AG09309 (cell line): ENCODE measurements at places on chromosomes 1 and 21.
A peak's percentile ranks its signal among the peaks of the same experiment; 100 is the strongest.

GRCh38 chr1:35571263-35571662, 1.9 kb upstream of the TFAP2E start:
- no peak for DNase-seq

DNA sequence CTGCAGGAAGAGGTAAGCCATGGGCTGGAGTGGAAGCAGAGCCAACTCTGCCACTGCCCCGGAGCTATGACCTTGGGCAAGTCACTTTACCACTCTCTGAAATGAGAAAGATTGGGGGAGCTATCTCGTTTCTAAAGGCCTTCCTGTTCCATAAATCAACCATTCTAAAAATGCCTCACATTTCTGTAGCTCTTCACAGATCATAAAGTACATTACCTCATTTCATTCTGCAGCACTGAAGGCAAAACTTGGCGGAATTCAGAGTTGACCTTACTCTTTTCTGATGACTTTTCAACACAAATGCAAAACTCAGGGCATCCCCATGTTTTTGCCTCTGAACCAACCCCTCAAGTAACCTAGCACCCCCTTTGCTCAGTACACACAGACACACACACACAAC, 404.0 kb upstream of the NFIA start:
- DNase-seq: no peak

- DNase-seq: no peak
Observed at GRCh38 chr1:6008084-6008415, 15.8 kb upstream of the NPHP4 start.

DNA sequence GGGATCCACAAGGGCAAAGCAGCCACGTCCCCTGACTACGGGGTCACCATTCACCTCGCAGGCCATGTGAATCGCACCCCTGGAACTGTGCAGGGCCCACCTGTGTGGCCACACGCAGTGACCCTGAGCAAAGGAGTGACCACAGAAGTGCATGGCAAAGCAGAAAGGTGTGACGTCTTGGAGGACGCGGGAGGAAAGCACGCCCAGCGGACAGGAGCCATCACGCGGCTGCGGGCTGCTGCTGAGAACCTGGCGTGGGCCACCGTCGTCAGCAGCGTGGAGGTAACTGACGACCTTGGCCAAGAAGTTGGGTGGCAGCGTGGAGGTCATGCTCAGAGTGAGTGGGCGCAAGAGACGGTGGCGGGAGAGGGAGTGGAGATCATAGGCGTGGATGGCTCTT, 76.7 kb upstream of the C1orf174 start:
- no peak for DNase-seq

DNA sequence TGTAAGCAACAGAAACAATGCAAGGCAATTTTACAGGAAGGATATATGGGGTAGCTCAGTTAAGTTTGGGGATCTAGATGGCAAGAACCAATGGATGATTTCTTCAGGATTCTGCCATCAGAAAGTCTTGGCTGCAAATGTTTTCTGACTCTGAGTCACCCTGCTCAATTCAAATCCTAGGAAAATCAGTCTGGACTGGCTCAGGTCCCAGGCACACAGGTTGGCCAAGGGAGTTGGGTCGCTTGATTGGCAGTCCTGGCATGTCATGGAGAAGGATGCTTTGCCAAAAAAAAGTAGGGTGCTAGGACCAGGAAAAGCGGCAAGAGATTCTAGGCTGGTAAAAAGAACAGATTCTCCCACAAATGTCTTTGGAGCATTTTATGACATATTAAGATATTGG, 28.9 kb upstream of the S1PR1 start:
- DNase-seq: no peak

DNA sequence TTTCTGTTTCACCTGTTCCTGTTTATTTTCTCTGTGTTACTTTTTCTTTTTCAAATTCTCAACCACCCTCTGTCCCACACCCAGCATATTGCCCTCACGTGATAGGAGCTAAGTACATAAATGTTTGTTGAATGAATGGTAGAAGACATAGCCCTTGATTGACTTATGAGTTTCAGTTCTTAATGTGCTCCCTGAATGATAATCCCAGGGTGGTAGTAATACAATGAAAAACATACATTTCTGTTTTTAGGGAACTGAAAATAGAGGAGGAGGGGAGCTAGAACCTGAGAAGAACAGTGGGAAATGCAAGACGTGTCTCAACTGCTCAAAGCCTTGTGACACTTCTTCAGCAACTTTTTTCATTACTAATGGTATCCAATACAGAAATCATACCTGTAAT, 147.1 kb downstream of the SPATA46 start:
- DNase-seq: no peak

DNA sequence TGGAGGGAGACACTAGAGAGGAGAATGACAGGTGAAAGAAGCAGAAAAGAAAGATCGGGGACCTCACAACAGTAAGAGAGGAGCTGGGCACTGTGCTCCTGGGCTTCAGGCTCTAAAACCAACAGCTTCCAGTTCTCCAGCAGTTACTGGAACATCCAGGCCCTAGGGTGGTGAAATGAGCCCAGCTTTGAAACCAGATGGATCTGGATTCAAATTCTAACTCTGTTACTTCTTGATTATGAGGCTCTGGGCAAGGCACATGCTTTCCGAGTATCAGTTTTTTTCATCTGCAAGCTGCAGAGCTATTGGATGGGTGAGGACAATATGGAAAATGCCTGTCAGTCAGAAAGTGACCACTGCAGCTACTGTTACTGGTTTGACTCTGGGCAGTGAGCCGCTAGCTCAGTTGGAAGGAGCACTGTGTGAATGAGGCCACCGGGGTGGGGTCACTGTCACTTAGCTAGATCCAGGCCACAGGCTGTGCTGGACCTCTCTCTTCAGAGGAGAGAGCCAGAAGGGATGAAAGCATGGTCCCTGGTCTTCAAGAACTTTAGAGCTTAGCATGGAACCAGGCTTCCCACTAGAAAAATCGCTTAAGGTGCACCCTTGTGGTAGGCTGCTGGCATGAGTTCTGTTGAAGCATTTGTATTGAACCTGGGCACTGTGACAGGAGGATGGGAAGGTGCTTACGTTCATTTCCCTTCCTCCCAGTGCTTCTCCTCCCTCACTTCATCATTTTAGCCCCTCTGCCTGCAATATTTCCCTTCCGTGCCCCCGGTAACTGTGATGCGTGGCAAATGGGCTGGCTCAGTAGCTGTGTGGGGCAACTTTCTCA, 12.2 kb downstream of the PLEKHO1 start:
- DNase-seq: no peak

DNA sequence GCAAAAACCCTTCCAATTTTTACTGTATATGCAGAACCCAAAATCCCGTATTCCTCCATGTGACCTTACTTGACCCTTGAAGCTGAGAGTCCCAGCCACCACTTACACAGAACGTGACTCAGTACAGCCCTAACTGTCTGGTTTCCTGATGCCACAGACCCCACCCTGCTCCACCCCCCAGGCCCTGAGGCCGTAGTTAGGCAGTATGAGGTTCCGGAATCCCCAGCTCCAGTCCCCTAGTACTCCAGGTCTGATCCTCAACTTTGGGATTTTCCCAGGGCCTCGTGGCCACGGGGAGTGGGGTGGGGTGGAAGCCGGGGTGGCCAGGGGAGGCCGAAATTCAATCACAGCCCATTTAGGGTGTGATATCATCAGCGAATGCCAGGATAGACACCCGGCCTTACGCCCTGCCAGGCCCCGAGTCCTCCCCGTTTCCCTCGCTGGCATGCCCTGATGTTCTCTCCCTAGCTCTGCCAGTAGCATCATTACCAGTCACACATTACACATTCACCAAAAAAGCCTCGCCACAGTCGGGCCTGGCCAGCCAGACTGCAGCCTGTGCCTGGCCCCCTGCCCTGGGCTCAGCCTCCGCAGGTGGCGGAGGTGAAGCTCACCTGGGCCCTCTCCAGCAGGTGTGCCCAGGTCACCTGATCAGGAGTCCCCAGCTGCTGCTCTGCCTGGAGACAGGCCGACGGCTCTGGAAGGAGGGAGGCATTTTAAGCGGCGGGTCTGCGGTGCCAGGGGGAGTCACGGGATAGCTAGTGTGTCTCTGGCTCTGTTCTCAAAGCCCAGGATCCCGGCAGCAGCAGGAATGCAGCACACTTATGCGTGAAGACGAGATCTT, 70.8 kb downstream of the SCCPDH start:
- peak; percentile 5 for DNase-seq

DNA sequence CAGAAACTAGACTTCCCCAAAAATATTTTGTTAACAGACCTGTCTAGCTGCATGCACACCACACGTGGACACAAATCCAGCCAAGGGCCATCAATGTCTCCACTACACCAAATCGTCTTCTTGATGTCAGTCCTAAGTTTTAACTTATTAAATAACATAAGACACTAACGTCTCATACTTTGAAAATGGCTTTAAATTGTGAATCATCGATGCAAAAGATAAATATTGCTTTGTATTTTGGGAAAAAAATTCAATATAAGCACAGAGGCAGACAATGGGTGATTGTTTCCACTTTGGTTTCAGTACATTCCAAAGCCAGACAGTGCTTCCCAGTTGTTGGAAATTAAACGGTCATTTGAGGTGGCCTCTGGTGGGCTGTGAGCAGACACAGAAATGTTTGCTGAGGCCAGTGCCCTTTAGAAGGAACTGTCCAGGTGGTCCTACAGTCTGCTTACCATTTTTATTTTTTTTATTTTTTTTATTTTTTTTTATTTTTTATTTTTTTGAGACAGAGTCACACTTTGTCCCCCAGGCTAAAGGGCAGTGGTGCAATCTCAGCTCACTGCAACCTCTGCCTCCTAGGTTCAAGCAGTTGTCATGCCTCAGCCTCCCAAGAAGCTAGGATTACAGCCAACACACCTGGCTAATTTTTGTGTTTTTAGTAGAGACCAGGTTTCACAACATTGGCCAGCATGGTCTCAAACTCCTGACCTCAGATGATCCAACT, 1.8 kb upstream of the KIAA2013 start:
- DNase-seq: no peak

GRCh38 chr21:45860493-45861155, 120.9 kb upstream of the COL6A1 start:
- no peak for DNase-seq

DNA sequence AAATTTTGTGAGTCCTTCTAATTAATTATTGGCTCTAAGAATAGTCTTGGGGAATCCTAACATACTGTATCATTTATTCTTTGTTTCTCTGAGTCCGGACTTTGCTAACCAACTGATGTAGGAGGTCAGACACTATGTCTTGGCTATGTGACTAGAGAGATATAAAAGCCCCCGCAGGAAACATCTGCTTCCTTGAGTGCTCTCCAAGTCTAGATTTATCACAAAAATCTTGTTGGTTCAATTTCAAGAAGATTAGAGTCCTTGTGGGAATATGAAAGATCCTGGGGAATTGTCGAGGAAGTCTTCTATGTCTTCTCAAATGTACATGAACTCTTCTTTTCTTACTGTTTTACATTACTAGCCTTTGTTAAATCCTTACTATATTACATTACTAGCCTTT, 1712.5 kb downstream of the NCAM2 start:
- DNase-seq: no peak

DNA sequence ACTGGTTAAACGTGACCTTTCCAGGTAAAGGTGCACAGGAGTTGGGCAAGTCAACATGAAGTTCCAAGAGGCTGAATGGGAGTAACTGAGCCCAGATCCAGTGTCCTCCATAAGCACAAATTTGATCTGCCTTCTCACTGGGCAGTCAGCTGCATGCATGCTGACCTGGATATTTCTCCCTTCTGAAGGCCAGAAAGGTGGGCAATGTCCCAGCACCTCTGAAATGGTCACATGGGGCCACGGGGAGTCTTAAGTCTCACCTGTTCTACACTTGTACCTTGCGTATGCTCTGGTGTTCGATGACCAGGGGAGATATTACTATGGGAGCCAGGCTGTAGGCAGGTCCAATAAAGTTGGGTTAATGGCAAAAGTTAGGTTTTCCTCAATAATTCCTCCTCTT, 240.2 kb downstream of the SIPA1L2 start:
- no peak for DNase-seq

DNA sequence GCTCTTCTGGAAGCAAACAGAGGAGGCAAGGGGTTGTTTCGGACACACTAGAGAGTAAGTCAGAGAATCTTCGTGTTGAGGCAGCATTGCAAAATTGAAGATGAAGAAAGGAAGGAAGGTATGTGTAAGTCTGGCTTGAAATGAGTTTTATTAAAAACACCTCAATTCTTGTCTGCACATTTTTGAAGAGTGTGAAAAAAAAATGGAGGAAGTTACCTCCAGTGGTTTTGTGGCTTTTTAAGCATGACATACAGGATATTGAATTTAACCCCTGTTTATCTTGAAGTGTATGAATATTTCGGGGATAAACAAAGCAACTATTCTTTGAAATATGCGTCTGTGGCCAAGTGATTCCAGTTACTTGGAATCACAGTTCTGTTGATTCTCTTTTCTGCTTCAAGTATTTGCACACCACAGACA, 203.2 kb upstream of the SGIP1 start:
- DNase-seq: no peak

DNA sequence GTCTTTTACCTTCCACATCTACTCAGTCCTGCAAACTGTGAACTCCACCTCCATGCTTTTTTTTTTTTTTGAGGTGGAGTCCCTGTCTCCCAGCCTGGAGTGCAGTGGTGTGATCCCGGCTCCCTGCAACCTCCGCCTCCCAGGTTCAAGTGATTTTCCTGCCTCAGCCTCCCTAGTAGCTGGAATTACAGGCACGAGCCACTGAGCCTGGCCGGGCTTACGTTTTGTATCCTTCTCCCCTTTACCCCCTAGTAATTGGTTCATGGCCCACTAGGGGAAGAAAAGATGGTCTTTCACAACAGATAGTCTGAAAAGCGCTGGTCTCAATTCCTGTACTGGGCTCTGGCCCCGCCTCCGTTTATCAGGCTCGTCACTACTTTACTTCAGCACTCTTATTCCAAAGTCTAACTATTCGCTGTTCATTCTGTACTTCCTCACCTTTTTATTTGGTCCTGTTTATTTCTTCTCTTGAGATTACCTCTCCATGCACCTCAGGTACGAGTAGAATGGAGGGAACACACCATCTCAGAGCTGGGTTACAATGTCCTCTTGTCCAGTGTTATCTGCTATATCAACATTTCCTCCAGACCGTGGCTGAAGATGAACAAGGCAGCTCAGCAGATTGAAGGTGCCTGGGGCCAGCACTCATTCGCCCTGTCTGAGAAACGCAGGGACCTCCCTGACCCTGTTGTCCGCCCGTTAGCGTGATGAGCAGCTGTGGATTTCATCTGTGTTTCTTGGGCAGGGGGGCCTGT, 16.2 kb downstream of the CNST start:
- no peak for DNase-seq

GRCh38 chr1:220347654-220348175, 75.5 kb upstream of the RAB3GAP2 start:
- DNase-seq: no peak

DNA sequence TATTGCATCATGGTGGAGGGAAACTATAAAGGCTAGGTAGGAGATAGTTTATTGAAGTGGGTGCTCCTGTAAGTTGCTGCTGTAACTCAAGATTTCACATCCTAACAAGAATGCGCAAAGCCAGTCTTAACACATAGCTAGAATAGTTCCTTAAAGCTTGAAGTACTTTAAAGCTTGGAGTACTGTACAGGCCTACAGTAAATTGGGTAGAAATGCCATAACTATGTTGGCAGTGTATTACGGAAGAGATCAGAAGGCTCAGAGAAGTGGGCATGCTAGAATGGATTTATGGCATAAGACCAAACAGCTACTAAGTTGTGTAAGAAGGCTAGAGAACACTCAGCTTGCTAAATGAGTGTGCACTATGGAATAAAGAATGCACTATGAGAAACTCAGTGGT, 44.5 kb downstream of the DMRTA2 start:
- DNase-seq: no peak
